ENCODE measurements at places on chromosomes 4 and X. TPM values are rescaled to one million over a fixed set of nuclear protein-coding genes. Genes with fewer than 3 reads are reported as not detected.

The CCSER1 gene
- polyA plus RNA-seq: 0.99 TPM

The C1QTNF7 gene
- 0.30 TPM for polyA plus RNA-seq

The NOX1 gene
- polyA plus RNA-seq: not detected

The IGSF1 gene
- polyA plus RNA-seq: 0.38 TPM

The PROM1 gene
- 31.3 TPM for polyA plus RNA-seq

The RNF212 gene
- 40.3 TPM for polyA plus RNA-seq

The VCX3B gene
- 0.68 TPM for polyA plus RNA-seq
